ENCODE measurements at places on chromosomes 6 and 20.

- DNase-seq: no peak
Observed at GRCh38 chr6:153032255-153032882, 29.9 kb upstream of the MTRF1L start.

- no peak for DNase-seq
Observed at GRCh38 chr20:4775322-4776078, 53.8 kb downstream of the PRND start.

- no peak for DNase-seq
Observed at GRCh38 chr20:41818991-41819390, 200.8 kb upstream of the CHD6 start.

GRCh38 chr6:57267586-57268293 lies 45.6 kb upstream of the RAB23 start:
- no peak for DNase-seq

GRCh38 chr6:30721198-30722024 lies 1.3 kb downstream of the TUBB start:
- no peak for DNase-seq

- no peak for DNase-seq
Observed at GRCh38 chr6:42845327-42845694, 34.1 kb upstream of the RPL7L1 start.

DNA sequence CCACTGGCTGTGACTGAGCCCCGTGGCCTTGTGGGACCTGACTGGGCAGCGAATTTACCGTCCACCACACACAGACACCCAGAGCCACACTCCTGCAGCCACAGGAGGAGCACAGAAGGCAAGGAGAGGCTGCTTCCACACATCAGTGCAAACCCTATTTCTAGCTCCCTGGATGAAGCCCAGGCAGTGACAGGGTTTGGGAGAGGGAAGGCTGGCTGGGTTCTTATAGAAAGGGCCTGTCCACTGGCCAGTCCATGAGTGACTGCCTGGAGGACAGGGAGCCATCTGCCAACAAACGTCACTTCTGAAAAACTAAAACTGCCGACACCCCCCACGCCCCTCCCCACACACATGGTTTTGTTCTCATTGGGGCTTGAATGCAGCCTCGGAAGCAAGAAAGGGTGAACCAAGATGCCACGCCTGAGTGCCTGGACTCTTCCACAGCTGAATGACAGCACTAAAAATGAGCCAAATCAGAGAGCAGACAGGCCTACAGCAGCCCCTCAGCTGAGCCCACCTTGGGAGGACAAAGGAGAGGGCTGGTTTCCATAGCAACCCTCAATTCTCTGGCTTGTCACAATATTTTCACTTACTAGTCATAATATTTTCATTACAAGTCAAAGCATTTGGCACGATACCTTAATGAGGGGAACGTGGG lies 38.4 kb downstream of the RRBP1 start:
- DNase-seq: no peak

GRCh38 chr6:1436334-1437306 lies 47.2 kb downstream of the FOXF2 start:
- DNase-seq: peak; percentile 60

GRCh38 chr20:34951652-34952051 lies 4.0 kb downstream of the GSS start:
- DNase-seq: no peak

DNA sequence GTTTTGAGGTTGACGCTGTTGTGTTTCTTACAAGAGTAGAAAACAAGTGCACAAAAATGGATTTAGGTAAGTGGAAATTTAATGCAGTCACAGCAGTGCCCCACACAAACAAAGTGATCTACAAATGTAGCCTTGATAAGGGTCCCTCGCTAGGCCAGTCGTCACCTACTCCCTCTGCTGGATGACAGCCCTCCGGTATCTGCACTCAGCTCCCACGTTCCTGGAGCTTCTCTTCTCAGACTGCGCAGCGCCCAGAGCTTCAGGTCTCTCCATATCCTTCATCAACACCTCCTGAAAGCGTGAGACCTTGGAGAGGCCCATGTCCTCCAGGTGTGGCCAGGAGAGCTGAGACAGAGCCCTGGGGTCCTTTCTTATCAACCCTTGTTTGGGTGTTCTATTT lies 58.3 kb upstream of the MAP3K4 start:
- DNase-seq: no peak

DNA sequence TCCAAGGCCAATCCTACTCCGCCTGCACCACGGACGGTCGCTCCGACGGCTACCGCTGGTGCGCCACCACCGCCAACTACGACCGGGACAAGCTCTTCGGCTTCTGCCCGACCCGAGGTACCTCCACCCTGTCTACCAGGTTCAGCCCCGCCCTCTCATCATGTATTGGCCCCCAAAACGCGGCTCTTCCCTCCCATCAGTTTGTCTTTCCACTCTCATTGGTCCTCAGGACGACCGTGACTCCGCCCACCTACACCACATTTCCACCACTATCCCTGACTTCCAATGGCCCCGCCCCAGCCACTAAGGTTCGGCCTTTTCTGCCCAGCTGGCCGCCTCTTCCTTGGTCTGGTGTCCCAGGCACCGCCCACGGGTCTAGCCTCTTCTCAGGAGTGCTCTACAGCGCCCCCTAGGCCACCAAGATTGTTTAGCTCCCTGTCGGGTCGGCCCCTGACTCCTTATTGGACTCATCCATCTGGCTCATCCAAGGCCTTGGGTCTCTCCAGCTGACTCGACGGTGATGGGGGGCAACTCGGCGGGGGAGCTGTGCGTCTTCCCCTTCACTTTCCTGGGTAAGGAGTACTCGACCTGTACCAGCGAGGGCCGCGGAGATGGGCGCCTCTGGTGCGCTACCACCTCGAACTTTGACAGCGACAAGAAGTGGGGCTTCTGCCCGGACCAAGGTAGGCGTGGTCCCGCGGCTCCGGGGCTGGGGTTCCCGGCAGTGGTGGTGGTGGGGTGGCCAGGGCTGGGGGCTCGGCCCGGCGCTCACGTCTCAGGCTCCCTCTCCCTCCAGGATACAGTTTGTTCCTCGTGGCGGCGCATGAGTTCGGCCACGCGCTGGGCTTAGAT lies 3.1 kb downstream of the MMP9 start:
- no peak for DNase-seq

DNA sequence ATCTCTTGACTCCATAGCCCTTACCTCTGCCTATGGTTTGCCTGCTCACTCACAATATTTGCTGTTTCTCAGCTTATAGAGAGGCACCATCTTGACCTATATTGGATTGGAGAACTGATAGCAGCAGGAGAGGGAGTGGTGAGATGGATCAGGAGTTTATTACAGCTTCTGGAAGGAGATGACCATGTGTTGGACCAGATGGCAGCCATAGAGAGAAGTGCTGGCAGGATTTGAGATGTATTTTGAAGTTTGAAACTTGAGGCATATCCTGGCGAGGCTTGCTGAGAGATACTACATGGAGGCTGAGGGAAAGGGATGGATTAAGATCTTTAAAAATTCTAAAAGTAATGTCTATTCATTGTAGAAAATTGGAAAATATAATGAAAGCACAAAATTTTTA lies 198.0 kb upstream of the ZFP64 start:
- no peak for DNase-seq

DNA sequence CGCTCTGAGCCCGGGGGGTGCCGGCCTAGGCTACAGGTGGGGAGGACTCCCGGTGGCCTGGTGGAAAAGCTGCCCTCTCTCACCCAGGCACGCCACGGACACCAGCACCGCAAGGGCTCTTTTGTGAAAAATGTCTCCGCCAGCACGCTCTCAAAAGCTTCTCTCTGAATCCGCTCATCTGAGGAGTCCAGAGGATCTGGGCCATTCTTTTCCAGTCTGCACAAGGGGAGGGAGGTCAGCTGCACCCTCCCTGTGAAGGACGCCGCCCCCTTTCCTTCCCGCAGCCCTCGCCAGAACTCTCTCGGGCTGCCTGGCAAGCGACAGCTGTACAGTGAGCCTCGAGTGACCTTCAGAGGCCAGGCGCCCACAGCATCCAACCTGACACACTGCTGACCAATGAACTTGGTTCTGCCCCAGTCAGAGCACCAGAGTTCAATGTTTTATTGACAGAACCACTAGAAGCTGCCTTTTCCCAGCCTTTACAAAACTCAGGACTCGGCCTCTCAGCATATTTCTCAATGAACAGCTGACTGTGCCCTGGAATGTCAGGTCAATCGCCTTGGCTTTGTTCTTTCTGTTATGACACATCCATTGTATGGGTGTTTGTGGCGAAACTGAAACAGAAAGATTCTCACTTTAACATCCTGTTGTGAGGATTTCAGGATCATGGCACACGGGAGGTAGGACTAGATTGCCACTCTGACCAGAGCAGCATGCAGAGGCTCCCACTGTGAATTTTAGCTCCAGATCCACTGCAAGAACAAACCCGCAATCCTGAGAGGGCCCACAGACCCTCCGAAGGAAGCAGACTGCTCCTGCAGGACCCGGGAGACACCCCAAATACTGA lies 26.7 kb downstream of the SERPINB9 start:
- DNase-seq: no peak

DNA sequence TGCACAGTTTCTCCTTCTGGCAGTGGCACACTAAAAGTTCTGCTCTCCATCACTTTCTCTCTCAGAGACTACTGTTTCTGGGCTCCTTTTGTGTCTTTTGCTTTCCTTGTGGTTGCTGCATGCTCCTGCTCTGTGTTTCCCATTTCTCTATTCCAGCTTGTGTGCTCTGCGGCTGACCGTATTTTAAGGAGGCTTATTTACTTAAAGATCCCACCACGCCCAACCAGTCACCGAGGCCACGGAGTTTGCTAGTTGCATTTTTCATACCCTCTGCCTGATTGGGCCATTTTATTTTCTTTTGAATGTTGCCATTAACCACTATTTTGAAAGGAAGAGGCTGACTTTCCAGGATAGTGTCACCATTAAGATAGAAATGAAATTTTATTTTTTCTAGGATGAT lies 626.4 kb upstream of the MMS22L start:
- no peak for DNase-seq

DNA sequence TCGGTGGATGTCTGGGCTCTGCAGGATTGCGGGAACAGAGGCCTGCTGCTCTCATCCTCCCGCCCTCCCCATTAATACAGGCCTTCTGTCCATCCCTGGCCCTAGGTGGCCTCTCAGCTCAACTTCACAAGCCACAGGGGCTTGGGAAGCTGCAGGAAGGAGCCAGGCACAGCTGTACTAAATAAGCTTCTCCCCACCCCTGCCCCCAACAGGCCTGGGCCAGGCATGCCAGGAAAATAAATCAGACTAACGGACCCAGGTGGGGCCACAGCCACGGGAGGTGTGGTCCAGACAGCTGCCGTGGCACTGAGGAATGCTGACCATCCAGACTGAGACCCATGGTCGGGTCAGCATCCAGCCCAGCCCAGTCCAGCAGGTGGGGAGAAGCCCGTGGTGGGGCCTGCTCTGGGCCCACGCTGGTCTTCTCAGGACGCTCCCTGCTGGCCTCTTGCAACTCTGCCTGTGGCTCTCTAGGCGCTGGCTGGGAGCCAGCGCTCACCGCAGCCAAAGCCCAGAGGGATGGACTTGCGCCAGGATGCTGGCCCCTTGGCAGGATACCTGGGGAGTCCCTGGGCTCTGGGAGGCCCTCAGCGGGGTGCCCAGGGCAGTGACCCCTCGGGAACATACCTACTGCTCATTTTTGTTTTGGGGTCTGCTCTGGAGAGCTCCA lies 8.6 kb upstream of the YTHDF1 start:
- no peak for DNase-seq

GRCh38 chr20:33250666-33251065 lies 14.9 kb downstream of the BPIFA1 start:
- no peak for DNase-seq

DNA sequence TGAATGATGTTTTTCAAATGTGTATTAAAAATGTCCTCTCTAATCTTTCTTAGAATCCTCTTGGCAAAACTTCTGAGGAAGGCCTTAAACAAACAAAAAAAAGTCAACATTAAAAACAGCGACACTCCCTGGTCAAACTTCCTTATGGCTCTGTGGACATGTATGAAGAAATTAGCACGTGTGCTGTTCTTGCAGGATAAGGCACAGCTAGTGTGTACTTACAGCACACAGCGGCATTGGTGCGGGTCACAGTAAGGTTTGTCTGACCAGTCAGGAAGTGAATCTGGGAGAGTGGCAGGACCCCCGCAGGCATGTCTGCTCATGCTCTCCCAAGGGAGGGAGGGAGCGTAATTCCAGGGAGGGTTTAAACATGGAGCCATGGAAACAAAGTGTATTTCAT lies 38.8 kb downstream of the SLC22A1 start:
- DNase-seq: no peak

GRCh38 chr20:54416770-54417169 lies 58.6 kb upstream of the DOK5 start:
- no peak for DNase-seq

GRCh38 chr6:98894810-98895209 lies 52.9 kb downstream of the FBXL4 start:
- DNase-seq: no peak

GRCh38 chr6:43361269-43361668 lies 8.2 kb downstream of the ZNF318 start:
- no peak for DNase-seq

DNA sequence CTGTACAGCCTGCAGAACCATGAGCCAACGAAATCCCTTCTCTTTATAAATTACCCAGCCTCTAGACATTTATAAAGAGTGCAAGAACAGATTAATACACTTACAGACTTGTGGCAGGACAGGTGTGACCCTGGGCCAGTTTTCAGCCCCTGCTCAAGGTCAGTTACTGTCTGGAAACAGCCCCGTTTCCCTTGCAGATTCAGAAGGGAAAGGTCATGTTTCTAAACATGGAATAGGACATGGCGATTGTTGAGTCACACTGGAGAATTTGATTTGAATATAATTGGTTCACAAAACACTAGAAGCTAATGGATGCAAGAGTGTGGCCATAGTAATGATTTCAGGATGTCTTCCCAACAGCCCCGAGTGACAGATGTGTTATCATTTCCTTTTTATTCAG lies 248.8 kb downstream of the DLL1 start:
- no peak for DNase-seq

DNA sequence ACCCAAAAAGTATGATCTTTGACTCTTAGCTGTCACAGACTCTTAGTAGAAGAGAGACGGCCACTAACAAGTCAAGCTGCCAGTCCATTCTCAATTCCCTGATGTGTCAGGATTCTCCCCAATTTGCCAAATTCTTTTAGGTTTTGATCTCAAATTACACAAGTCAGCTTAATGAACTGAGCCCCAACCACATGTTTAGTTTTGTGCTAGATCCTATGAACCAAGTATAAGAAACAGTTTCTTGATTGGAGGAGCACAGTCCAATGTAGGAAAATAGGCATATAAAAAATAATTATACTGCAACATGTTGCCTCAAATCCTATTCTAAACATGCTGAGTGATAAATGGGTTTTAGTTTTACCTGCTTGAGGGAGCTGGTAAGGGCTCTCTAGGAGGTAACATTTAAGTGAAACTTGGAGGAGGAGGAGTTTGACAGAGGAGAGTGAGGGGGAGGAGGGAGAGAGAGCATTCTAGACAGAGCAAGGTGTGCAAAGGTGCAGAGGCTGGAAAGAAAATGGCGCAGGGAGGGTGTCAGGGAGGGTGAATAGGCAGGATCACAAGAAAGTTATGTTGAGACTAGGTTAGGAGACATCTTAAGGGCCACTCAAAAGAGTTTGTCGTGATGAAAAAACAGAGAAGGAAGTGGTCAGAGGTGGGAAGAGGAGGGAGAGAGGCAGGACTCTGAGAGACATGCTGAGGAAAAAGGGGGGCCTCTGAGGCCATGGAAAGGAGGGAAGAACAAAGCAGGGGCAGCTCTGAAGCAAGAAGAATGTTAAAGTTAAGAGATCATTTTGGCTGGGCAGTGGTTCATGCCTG lies 22.8 kb upstream of the FAM83C start:
- DNase-seq: no peak

Data from right renal pelvis (tissue), 4 donors.